Immature natural killer cell (primary cell): ENCODE measurements at places on chromosomes 16 and 17.
A peak's percentile ranks its signal among the peaks of the same experiment; 100 is the strongest.

GRCh38 chr17:57408071-57408811 lies 151.9 kb downstream of the MSI2 start:
- H3K27me3 ChIP-seq = no peaks in the 10 kb centered on the region
- H3K4me1 ChIP-seq = peaks cover 17% of the 10 kb centered on the region
- no peak overlapping the region for H3K27ac ChIP-seq
- no peak for DNase-seq
- no peak overlapping the region for H3K4me3 ChIP-seq

- no peaks in the 10 kb centered on the region for H3K4me1 ChIP-seq
- DNase-seq = peak; percentile 32
- H3K36me3 ChIP-seq = no peaks in the 10 kb centered on the region
- H3K27me3 ChIP-seq = no peaks in the 10 kb centered on the region
Measured at GRCh38 chr17:79065105-79065670, 9.4 kb upstream of the ENGASE start.

DNA sequence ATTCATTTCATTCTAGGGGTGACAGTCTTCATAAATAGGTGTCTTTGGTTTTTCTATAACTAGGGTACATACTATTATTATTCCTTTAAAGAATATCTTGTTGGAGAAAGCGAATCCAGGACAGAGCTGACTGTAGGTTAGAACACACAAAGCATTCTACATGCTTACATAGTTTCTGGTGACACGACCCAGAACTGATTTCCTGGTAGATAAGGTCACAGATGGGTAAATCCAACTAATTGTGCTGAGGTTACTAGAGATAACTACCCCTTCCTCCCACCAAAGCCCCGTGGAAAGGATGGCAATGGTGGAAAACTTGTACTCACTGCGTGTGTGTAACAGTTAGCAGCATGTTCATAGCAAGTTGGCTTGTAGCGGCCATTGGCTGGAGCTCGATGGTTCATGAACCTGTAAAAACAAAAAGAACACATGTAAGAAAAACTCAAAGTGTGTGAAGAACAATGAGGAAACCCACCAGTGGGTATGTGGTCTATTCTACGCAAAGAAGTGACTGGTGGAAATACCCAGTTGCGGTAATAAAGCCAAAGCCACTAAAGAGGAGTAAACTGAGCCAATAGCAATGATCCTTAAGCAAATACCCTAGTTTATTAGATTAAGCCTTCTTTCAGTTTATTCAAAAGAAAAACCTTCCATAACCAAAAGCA lies 7.7 kb downstream of the MMD start:
- H3K36me3 ChIP-seq = peaks cover 8% of the 10 kb centered on the region
- H3K27ac ChIP-seq = peak overlapping the region; percentile 83
- peaks cover 52% of the 10 kb centered on the region for H3K4me1 ChIP-seq
- H3K4me3 ChIP-seq = peak overlapping the region; percentile 62
- DNase-seq = peak; percentile 77

GRCh38 chr17:73011016-73011486 lies 81.4 kb downstream of the SLC39A11 start:
- H3K27ac ChIP-seq = no peak overlapping the region
- H3K36me3 ChIP-seq = no peaks in the 10 kb centered on the region
- H3K4me1 ChIP-seq = peaks cover 13% of the 10 kb centered on the region

DNA sequence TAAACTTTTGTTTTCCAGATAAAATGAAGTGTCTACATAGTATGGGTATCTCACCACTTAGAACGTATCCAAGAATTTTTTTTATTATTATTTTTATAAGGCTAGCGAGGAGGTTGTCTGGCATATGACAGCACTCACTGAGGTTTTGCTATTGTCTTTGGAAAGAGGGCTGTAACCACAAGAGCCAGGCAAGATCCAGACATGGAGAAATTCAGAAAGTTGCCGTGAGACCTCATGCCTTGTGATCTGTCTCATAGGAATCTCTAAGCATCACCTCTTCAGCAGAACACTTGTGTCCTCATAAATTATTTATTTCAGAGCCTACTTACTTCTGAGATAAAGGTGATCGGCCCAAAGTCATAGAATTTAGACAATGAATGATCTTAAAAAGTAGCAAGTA lies 410.8 kb downstream of the CDH11 start:
- no peak for DNase-seq
- no peaks in the 10 kb centered on the region for H3K36me3 ChIP-seq
- H3K27me3 ChIP-seq = no peaks in the 10 kb centered on the region
- H3K27ac ChIP-seq = no peak overlapping the region
- H3K4me3 ChIP-seq = no peak overlapping the region

DNA sequence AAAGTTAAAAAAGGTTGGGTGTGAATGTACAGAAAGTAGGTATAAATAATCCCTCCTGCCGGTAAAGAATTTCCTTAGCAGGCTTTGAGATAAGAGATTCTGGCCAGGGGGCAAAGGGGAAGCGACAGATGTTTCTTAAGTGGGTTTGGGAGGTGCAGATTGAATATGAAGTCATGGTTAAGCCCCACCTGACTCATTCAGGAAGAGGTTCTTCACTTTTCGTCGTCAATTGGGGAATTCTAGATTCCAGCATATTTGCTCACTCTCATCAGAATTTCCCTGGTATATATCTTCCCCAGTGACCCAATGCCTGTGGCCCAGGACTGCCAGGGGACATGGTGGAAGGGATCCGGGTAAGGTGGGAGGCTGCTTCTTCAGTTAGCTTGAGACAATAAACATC lies 127.8 kb downstream of the CPPED1 start:
- no peaks in the 10 kb centered on the region for H3K27me3 ChIP-seq
- no peak overlapping the region for H3K27ac ChIP-seq
- no peaks in the 10 kb centered on the region for H3K4me1 ChIP-seq

DNA sequence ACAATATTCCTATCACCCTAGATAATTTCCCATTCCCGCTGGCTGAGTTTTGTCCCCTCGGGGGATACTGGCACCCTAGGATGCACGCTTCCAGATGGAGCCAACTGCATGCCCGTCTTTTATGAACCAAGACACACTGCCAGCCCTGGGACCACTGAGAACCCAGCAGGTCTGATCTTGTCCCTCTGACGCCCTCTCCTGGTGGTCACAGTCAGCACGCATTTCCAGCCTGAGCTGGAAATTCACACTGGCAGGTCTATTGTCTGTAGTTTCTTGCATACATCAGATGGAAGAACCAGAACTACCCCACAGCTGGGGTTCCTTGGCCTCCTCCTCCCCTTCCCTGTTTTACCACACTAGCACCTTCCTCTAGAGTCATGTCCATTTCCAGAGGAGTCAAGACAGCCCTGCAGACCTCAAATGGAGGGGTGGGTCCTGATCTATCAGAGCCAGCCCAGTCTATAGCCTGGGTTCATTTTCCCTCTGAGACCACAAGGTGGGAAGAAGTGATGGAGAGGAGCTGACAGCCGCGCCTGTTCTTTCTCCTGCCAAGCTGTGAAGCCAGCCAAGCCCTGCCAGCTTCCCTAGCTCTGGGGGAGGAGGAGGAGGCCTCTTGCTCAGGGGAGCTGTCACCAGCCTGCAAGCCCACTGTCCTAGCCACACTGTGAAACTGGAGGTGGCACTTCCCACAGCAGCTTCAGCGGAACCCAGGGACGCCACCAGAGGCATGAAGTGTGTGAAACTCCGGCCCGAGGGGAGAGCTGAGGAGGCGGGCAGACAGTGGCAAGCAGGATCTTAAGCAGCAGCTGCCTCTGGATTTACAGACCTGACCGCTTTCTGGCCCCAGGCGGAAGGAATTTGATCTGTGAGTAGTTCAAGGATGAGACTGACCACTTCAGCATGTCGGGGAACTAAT lies 29.3 kb downstream of the MXRA7 start:
- H3K36me3 ChIP-seq = no peaks in the 10 kb centered on the region
- peak overlapping the region; percentile 82 for H3K27ac ChIP-seq
- H3K27me3 ChIP-seq = peaks cover under 1% of the 10 kb centered on the region

DNA sequence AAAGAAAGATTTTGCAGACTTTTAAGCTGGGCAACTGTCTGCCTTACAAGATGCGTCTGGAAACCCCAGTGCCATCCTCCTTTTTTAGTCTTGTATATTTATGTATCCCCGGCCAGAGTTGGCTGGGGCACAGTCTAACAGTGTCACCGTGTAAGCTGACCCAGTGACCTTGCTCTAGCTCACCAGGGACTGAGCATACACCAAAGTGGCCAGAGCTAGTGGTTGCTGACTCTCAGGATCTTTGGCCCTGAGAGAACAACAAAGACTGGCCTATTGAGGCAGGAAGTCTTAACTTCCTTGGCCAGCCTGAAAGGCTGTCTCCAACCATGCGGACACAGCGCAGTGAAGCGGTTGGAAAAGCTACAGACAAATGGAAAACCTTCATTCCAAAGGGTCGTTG lies 745.2 kb downstream of the WWOX start:
- no peak overlapping the region for H3K27ac ChIP-seq
- no peak for DNase-seq
- no peaks in the 10 kb centered on the region for H3K4me1 ChIP-seq
- no peaks in the 10 kb centered on the region for H3K36me3 ChIP-seq

DNA sequence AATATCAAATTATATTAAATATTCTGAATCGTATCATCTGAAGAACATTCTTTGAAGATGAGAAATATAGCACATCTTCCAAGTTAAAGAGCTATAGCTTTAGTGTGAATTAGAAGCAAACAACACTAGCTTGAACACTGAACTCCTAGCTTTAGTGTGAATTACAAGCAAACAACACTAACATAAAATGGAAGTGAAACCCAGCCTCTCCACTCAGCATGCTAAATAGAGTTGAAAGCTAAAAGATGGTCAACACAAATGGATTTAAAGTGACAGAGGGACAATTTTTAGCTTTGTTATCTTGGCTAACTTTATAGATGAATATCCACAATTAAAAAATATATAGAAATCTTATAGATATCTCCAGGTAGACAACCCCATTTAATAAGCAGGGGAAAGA lies 4.5 kb upstream of the KIF2B start:
- no peaks in the 10 kb centered on the region for H3K36me3 ChIP-seq
- H3K27me3 ChIP-seq = peaks cover 2% of the 10 kb centered on the region
- no peak overlapping the region for H3K27ac ChIP-seq

DNA sequence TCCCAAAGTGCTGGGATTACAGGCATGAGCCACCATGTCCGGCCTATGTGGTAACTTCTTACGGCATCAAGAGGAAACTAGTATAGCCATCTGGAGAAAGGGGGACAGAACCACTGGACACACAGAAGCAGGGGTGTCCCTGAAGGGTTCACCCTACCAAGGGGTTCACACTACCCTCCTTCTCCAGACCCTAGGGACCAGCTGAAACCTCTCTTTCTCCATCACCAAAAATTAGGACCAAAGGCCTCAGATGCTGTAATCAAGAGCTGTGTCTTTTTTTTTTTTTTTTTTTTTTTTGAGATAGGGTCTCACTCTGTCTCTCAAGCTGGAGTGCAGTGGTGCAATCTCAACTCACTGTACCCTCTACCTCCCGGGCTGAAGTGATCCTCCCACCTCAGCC lies 33.2 kb downstream of the ZFHX3 start:
- DNase-seq = no peak
- peaks cover 8% of the 10 kb centered on the region for H3K4me1 ChIP-seq
- no peaks in the 10 kb centered on the region for H3K36me3 ChIP-seq
- H3K27me3 ChIP-seq = peaks cover 3% of the 10 kb centered on the region
- no peak overlapping the region for H3K4me3 ChIP-seq

DNA sequence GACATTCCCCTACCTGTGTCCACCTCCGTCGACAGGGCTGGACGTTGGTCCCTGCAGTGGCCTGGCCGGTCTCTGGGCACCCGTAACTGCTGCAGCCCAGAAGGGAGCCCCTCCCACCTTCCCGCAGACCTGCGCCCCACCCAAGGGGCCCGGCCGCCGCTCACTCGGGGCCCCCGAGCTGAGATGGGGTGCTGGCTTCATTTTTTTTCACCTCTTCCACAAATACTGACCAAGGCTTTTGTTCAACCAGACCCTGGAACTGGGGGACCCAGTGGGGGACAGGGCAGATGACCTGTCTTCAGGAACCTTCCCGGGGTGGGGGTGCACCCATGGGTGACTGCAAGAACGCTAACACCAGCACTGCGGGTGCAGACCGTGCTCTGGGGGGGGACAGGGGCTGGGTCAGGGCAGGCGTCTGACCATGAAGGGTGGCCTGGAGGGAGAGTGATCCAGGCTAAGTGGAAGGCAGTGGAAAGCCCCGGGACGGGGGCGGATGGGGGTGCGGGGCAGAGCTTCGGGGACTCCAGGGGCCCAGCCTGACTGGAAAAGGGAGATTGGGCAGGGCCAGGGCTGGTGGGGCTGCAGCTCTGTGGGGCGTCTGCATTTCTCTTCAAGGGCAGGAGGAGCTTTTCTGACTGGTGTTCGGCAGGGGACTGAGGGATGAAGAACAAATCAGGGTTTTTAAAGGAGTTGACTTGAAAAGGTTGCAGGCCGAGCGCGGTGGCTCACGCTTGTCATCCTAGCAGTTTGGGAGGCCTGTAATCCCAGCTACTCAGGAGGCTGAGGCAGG lies 42.3 kb downstream of the SLC7A5 start:
- H3K4me3 ChIP-seq = no peak overlapping the region
- H3K36me3 ChIP-seq = no peaks in the 10 kb centered on the region
- no peaks in the 10 kb centered on the region for H3K4me1 ChIP-seq
- H3K27me3 ChIP-seq = peaks cover 36% of the 10 kb centered on the region

- DNase-seq = no peak
- H3K27ac ChIP-seq = no peak overlapping the region
- H3K4me3 ChIP-seq = no peak overlapping the region
- H3K27me3 ChIP-seq = peaks cover 8% of the 10 kb centered on the region
Measured at GRCh38 chr17:33745047-33745760, 452.1 kb upstream of the ASIC2 start.

- H3K27me3 ChIP-seq = peaks cover 2% of the 10 kb centered on the region
- H3K27ac ChIP-seq = no peak overlapping the region
- no peaks in the 10 kb centered on the region for H3K4me1 ChIP-seq
- no peaks in the 10 kb centered on the region for H3K36me3 ChIP-seq
- H3K4me3 ChIP-seq = no peak overlapping the region
- DNase-seq = no peak
Measured at GRCh38 chr16:74811911-74812310, 37.3 kb upstream of the FA2H start.

DNA sequence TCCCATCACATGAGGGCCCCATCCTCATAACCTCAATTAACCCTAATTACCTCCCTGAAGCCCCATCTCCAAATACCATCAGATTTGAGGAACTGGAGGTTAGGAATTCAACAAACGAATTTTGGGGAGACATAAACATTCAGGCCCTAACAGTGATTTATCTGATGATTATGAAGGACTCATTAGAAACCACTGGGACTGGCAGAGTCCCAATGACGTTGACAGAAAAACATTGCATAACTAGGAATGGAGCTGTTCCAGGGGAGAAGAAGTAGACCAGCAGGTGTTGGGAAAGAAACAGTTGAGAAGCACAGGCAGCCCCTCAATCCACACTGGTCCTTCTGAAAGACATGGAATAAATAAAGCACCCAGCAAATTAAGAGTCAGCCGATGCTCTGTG lies 282.0 kb downstream of the MAP2K4 start:
- H3K4me1 ChIP-seq = no peaks in the 10 kb centered on the region
- H3K36me3 ChIP-seq = no peaks in the 10 kb centered on the region
- H3K4me3 ChIP-seq = no peak overlapping the region
- no peak overlapping the region for H3K27ac ChIP-seq
- no peaks in the 10 kb centered on the region for H3K27me3 ChIP-seq
- no peak for DNase-seq
